GM23248 (cell line): ENCODE measurements at places on chromosomes 2 and 18. TPM values are rescaled to one million over a fixed set of nuclear protein-coding genes. Genes with fewer than 3 reads are reported as not detected.

- no peak for DNase-seq
Measured at GRCh38 chr2:136823291-136823690, 57.9 kb downstream of the THSD7B start.

DNA sequence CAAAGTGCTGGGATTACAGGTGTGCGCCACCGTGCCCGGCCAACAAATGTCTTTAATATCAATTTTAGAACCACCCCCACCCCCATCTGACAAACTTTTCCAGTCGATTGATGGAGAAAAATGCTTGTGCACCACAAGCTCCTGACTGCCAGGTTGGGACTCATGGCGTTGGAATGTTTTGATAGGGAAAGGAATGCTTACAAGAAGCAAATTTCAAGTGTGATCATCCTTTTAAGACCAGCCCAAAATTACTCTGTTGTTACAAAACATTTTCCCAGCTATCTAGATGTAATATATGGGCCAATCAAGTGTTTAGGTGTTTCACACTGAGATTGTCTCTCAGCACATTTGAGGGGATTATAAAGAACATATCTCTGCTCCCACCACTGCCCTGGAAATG, 45.2 kb downstream of the UBXN4 start:
- peak; percentile 74 for DNase-seq

DNA sequence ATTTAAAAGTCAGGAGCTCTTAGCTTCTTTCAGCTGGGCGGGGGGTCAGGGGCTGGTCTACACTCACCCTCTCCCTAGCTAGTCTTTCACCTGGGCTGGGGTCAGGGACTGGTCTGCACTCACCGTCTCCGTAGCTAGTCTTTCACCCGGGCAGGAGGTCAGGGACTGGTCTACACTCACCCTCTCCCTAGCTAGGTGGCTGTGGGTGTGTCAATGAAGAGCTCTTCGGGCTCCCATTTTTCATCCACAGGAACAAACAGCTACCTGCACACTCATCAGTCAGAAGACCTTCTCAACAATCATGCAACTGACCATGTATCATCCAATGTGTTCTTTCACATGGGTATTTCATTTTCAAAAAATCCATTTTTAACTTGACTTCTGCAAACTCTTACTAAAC, 8.0 kb downstream of the CHST10 start:
- DNase-seq, result no peak

GRCh38 chr2:128158176-128158575, 67.2 kb downstream of the UGGT1 start:
- no peak for DNase-seq

DNA sequence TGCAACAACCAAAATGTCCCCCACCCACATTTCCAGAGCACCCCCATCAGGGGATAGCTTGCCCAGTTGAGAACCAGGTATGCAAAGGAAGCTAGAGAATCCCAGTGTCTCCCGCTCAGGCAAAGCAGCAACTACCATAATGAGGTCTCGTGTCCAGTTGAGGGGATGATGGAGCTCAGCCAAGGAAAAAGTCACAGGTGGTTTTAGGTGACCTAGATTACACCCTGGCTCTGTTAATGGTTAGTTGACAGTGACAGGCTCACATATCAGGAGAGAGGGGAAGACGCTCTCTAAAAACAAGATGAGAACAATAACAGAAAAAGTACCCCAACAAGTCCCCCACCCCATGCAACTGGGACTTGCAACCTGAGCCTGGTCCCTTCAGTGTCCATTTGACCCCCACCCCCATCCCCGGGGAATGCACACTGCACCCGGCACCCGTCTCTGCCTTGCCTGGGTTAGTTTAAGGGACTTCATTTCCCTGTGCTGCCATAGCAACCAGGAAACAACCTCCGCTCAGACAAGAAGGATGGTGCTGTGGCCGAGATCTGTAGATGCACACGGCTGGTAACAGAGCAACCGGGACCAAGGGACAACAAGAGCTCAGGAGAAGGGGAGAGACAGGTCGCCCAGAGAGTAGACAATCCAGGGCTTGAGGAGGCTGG, at the start of gene KIAA2012:
KIAA2012 (plus strand) TSS at position 519 of the 665 bp plus-strand sequence. CDS start 373 bp downstream, outside the sequence.
- no peak for DNase-seq

- DNase-seq, result no peak
Measured at GRCh38 chr2:167784084-167784425, 463.3 kb downstream of the STK39 start.

DNA sequence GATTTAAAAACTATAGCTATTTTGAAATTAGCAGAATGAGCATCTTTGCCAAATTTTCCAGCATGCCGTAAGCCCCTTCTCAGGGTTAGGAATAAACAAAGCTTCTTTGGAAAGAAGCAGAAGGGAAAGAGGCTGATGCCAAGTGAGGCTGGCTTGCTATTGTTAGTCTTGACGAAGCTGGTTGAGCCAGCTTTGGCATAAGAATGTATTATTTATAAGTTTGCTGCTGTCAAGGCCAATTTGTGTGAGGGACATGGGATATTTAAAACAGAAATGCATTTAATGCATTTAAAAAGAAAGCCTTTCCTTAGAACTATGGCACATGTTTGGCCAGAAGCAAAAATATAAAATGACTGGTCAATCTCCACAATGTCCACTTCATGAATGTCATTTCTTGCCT, 52.5 kb upstream of the TTN start:
- no peak for DNase-seq

DNA sequence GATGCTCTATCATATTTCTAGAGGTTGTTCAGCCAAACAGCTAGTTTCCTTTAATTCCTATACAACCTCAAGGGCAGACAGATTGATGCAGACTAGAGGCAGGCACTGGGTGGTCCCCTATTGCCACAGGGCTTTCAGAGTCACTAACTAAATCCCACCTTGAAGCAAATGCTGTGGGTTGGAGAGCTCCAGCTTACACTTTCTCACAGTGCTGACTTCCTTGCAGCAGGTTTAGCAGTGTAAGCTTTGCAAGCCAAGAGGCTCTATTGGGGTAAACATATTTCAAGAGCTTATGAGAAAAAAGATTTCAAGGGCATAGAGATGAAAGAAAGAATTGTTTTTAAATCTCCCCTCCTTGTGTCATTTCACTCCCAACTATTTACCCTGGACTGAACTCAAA, 366.5 kb upstream of the CRIM1 start:
- no peak for DNase-seq

The ACMSD gene
- polyA plus RNA-seq, result not detected in 2 replicates

The CCDC141 gene
- polyA plus RNA-seq, result 0.15 TPM in 1 of 2 replicates, not detected in the other
